Naive thymus-derived CD4-positive, alpha-beta T cell (primary cell): ENCODE measurements at places on chromosomes 7 and 10.

- no peak for DNase-seq
These were observed 73.6 kb downstream of the ABCA13 start for GRCh38 chr7:48244864-48245271.

- DNase-seq, result no peak
These were observed 25.8 kb upstream of the PDGFA start for GRCh38 chr7:545470-545869.

- no peak for DNase-seq
These were observed 85.8 kb downstream of the CTNNA3 start for GRCh38 chr10:67609996-67610793.

- DNase-seq, result no peak
These were observed 79.9 kb downstream of the ARHGAP21 start for GRCh38 chr10:24643679-24644209.

GRCh38 chr10:14658331-14659127 lies 116.2 kb downstream of the FAM107B start:
- DNase-seq, result no peak

DNA sequence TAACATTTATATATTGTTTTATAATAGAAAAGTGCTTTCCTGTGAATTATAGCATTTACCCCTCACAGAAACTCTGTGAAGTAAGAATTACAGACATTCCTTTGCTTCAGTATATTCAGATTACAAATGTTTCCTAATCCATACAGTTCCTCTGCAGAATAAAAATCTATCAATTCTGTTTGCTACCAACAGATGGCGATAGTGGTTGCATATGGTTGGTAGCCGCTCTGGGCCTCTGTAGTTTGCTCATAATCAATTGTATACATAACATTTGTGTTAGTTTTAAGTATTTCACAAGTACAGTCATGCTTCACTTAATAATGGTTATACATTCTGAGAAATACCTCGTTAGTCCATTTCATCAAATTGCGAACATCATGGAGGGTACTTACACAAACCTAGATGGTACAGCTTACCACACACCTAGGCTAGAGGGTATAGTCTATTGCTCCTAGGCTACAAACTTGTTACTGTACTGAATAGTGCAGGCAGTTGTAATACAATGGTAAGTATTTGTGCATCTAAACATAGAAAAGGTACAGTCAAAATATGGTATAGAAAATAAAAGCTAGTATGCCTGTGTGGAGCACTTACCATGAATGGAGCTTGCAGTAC lies 94.4 kb upstream of the STEAP4 start:
- no peak for DNase-seq

- no peak for DNase-seq
These were observed 4.4 kb downstream of the ZNF655 start for GRCh38 chr7:99562832-99563231.

GRCh38 chr10:44261296-44261695 lies 123.6 kb downstream of the CXCL12 start:
- no peak for DNase-seq

DNA sequence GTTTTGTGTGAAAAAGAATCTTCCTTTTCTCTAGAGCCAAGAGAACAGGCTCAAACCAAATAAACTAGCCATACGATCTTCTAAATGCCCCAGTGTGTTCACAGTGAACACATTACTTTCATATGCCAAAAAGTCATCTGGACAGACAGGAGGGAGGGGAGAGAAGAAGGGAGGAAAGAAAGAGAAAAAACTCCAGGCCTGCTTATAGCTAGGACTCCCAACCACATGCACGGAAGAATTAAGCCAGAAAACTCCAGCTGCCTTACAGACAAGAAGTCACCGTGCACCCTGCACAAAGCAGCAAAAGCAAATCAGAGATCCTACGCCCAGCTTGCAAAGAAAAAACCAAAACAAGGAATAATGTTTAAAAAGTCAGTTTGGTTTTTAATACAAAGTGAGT lies 34.3 kb downstream of the SNX8 start:
- no peak for DNase-seq

DNA sequence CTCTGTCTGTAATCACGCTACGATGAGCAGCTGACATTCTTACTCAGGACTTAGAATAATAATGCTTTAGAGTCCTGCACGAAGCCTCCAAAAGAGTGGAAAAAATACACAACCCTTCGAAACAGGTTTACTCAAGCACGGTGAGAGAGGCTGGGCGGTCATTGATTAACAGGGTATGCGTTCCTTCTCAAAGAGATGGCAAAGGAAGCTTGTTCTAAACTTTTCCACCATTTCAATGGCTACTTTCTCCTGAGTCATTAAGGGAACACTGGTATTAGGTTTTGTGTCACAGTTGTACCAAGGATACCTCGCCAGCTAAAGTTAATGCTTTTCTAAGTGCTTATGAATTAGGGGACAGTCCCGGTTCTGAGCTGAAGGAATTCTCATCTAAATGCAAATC lies 141.9 kb upstream of the RHEB start:
- no peak for DNase-seq

DNA sequence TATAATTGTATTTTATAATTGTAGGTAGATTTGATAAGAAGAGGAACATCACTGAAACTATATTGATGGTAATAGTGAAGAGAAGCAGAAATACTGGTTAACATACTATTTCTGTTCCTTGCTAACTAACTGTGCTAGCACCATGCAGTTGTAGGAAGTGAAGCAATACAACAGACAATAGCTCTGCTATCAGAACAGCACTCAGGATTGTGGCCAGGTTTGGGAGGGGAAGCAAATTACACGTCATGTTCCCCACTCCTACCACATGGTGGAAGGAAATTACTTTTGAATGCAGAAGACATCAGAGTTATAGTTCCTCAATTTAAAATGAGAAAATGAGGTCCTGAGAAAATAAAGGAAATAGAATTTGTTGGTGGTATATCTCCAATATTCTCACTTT lies 151.1 kb downstream of the DGKB start:
- DNase-seq, result no peak

DNA sequence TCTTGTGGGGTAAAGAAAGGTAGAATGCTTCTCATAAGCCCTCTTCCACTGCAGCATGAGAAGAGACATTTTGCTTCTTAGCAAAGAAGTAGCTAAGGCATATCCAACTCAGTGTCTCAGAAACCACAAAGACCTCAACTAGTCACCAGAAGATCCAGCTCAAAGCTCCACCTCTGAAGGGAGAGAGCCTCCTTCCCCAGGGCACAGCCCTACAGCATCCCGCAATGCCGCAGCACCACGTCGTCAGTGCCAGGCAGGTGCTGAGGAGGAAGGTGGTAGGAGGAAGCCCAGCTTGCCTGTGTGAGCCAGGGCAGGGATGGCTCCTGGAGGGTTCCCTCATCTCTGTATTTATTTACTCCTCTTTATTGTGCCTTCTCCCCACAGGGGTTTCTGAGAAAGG lies 385.6 kb upstream of the NPVF start:
- no peak for DNase-seq

DNA sequence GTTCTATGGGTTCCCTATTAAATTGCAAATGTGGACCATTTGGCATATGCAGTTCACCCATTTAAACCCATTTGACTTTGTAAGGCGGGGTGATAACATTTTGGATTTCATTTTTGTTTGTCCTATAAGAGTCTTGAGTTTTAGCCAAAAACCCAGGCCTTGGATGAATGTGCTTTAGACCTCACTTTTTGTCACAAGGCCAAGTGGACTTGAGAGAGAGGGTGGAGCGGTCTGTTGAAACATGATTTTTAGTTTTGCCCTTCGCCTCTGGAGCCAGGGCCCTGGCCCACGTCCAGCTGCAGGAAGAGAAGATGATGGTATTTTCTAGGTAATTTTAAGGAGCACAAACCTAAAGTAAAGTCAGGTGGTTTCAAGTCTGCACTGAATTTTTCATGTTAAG lies 260.1 kb downstream of the SLC25A13 start:
- DNase-seq, result no peak

GRCh38 chr7:28572321-28573058 lies 160.2 kb downstream of the CREB5 start:
- DNase-seq, result no peak

DNA sequence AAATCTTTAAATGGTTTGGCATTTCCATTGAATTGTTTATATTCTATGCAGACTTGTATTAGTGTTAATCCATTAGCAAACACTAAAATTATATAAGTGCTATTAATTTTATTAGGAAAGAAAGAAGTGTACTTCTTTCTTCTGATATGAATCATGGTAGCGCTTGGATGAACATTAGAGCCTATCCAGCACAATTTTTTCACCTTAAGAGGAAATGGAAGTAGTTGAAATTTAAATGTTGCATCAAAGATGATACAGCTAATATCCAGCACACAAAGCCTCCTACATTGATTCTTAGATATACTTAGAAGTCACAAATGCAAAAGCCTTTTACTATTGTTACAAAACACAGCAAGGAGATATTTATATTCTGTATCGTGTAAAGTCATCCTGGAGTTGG lies 174.5 kb downstream of the AHR start:
- DNase-seq, result no peak

- DNase-seq, result no peak
These were observed 1.7 kb upstream of the NCAPG2 start for GRCh38 chr7:158706273-158706704.

- DNase-seq, result no peak
These were observed 53.0 kb downstream of the STEAP1B start for GRCh38 chr7:22447008-22447407.

DNA sequence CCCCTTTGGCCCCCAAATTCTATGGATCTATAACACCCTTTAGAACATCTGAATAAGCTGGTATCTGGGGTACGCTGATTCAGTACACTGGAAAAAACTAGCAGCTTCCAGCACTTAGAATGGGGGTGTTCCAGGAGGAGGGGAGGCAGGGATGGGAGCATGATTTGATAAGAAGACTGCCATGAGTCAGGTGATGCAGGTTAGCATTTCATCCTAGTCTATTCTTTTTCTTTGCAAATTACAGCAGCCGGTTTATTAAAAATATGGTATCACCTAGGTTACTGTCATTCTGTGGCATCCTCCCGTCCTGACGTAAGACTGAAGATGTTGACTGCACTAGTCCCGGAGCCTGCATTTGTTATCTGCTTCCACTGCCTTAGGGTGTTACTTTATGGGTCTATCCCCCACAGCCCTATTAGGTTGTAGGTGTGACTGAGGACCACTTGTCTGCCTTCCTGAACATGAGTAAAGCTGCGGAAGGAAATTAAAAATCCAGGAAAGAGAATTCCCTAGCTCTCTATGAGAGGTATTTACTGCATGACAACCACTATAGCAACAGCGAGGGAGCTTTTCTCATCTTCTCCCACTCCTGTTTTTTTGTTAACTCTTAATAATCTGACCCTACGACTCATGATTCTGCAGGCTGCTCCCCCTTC lies 1.9 kb downstream of the HTR5A start:
- DNase-seq, result no peak

- no peak for DNase-seq
These were observed 714.0 kb upstream of the GHITM start for GRCh38 chr10:83425306-83425705.

- DNase-seq, result no peak
These were observed 1.2 kb downstream of the NT5C3A start for GRCh38 chr7:33061282-33061937.

DNA sequence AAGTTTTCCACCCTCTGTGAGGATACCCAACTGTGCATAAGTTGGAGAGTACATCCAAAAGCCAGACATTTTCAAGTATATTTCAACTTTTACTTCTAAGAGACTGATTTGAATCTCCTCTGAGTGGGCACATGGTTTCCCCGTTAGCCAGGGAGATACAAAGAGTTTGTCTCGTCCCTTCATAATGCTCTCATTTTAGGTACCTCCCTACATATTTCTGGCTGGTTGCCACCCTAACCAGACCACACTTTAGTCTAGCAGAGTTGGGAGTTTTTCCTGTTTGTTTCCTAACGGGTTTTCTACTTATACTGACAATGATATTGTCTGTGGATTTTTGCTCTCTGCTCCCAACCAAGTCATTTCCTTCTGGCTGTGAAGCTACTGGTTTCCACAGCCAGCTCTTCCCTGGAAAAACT lies 180.3 kb downstream of the CCDC71L start:
- DNase-seq, result no peak

DNA sequence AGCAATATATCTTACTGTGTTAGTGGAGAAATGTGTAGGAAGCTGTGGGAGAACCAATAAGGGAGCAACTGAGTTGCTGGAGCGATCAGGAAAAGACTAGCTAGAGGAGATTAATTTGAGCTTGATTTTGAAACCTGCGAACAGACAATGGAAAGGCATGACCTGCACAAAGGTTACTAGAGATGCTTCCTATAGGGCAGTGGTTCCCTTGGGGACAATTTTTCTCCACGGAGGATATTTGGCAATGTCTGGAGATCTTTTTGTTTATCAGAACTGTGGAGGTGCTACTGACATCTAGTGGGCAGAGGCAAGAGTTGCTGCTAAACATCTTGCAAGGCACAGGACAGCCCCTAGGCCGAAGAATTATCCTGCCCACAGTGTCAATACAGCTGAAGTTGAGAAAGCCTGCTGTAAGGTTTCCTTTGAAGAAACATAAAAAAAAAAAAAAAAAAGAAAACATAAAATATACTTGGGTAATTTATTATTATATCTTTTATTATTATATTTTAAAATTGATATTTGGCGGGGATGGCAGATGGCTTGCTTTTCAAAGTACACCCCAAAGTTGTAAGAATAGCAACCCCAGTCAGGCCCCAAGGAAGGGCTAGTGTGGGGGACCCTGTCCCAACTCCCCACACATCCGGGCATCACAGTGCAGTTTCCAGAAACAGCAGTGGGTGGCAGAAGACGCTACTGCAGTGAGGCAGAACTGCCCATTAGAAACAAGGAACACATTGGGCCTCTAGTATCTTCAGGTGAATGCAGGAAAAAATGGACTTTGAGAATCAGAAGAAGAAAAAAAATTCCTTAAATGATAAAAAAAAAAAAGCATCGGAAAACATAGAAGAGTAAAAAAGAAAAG lies 481.6 kb downstream of the SH2D4B start:
- DNase-seq, result no peak

DNA sequence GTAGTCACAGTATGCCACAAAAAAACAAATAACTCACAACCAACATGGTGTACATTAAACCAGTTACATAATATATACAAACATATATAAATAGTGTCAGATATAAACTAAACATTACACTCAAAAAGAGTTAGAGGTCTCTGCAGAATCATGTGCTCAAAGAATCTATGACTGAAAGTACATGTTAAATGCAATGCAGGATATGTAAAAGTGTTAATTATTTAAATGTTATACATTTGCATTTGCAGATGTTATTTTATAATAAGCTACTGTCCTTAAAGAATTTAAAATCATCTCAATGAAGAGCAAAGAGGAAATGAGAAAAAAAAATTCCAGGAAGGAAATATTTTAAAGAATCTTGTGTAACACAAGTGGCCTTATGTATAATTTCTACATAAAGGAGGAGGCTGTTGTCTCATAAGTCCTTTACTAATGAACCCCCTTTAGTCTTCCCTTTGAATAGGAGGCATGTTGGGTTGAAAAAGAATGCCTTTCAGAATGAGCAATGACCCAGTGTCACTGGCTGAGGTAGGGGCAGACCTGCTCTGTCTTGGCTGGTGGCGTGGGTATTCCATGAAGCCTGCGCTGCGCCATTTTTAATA lies 148.9 kb downstream of the ITGA8 start:
- no peak for DNase-seq
